ENCODE measurements at places on chromosomes 16 and 17.

DNA sequence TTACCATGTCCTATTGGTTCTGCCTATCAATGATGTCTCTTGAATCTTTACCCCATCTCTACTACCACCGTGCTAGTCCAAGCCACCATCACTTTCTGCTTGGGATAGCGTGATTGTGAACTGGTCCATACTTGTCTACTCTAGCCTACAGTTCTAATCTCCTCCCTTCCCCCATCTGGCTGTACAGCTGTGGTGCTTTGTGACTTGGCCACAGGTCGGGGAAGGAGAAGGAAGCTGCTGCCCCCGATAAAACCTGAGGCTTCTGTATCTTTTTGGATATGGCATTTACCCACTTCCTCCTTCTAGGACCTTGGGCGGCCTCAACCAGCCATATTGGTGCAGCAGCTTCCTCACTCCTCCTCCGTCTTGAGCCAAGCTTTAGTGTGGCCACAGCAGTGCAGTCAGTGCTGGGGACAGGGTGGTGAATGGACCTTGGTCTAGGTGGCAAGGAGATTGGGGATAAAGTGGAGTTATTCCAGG, 314 bp upstream of the ITGA2B start:
- H3K27ac ChIP-seq: no peak overlapping the region
- H3K27me3 ChIP-seq: peaks cover 42% of the 10 kb centered on the region
- H3K4me1 ChIP-seq: peaks cover 12% of the 10 kb centered on the region
- H3K36me3 ChIP-seq: no peaks in the 10 kb centered on the region
- no peak overlapping the region for H3K4me3 ChIP-seq
- DNase-seq: no peak

- no peaks in the 10 kb centered on the region for H3K36me3 ChIP-seq
- no peak overlapping the region for H3K27ac ChIP-seq
These were observed 12.0 kb downstream of the C17orf113 start for GRCh38 chr17:42038221-42038973.

- peaks cover 47% of the 10 kb centered on the region for H3K4me1 ChIP-seq
- peaks cover 28% of the 10 kb centered on the region for H3K36me3 ChIP-seq
- H3K27me3 ChIP-seq: no peaks in the 10 kb centered on the region
- H3K4me3 ChIP-seq: no peak overlapping the region
These were observed 5.8 kb upstream of the ARMC5 start for GRCh38 chr16:31453255-31454204.

DNA sequence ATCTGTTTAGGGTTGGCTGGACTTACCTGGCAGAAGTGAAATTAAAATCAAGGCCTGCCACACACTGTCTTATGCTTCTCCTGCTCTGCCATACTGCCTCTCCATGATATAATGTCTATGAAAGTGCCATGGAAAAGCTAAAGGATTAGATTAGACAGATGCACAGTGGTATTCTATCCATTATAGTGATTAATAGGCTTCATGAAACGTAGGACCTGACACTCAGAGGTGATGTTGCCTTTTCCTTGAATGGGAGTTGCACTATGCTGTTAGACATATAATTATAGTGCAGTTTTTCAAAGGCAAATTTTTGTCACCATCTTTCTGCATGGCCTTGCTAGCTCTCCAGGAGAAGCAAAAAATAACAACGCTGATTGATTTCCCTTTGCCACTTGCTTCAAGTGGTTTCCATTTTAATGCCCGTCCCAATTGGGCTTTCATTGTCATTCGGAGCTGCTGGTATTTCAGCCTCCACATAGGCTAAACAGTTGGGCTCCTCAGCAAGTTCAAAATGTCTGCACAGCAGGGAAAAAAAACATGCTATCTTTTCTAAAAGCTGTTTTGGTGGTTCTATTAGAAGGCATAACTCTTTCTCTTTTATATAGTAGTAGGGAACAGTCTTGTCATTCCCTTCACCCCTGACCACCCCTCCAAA, 502.8 kb upstream of the GOT2 start:
- H3K27me3 ChIP-seq: no peaks in the 10 kb centered on the region
- H3K4me1 ChIP-seq: no peaks in the 10 kb centered on the region
- H3K4me3 ChIP-seq: no peak overlapping the region
- H3K27ac ChIP-seq: no peak overlapping the region
